ENCODE measurements at places on chromosomes 1 and 21.

DNA sequence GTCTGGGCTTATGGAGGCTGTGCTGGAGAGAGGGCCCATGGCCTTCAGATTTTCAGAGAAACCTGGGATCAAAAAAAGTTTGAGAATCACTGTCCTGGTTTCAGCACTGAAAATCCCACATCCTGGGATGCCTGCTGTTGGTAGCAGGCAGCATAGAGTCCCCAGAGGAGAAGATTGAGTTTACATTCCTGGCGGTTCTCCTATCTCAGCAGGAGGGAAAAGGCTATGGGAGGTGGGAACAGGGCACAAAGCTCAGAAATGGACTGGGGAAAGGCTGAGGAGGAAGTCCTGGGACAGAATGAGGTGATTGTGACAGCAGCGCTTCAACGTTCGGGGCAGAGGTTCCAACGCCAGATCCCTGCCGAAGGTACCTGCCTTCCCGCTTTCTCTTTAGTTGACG is 103.4 kb downstream of the ETS2 start:
- DNase-seq: no peak
- no peaks in the 10 kb centered on the region for H3K36me3 ChIP-seq
- H3K27ac ChIP-seq: no peak overlapping the region
- H3K27me3 ChIP-seq: peaks cover 9% of the 10 kb centered on the region
- no peak overlapping the region for H3K4me3 ChIP-seq

- H3K27me3 ChIP-seq: no peaks in the 10 kb centered on the region
- peak; percentile 26 for DNase-seq
- H3K4me1 ChIP-seq: peaks cover 41% of the 10 kb centered on the region
- no peaks in the 10 kb centered on the region for H3K36me3 ChIP-seq
- peak overlapping the region; percentile 63 for H3K27ac ChIP-seq
Measured at GRCh38 chr1:111720274-111720976, 18.8 kb downstream of the INKA2 start.

DNA sequence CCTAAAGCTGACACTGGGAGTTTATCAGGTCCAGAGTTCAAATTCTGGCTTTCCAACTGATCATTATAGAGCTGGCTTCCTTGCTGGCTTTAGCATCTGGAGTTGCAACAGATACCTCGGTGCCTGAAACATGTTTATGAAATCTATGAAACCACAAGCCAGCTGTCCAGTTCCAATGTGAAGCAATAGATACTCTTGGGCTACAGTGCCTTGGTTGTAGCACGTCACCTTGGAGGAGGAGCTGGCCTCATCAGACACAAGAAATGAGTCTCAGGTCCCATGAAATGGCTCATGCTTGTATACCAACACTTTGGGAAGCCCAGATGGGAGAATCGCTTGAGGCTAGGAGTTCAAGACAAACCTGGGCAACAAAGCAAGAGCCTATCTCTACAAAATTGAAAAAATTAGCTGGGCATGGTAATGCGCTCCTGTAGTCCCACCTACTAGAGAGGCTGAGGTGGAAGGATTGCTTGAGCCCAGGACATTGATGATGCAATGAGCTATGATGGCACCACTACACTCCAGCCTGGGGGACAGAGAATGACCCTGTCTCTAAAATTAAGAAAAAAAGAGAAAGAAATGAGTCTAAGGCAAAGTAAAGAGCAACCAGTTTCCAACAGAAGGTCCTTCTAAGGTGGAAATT is 132.5 kb upstream of the ZNF648 start:
- H3K27me3 ChIP-seq: no peaks in the 10 kb centered on the region
- H3K4me3 ChIP-seq: no peak overlapping the region
- no peak for DNase-seq
- H3K4me1 ChIP-seq: no peaks in the 10 kb centered on the region
- H3K36me3 ChIP-seq: no peaks in the 10 kb centered on the region

DNA sequence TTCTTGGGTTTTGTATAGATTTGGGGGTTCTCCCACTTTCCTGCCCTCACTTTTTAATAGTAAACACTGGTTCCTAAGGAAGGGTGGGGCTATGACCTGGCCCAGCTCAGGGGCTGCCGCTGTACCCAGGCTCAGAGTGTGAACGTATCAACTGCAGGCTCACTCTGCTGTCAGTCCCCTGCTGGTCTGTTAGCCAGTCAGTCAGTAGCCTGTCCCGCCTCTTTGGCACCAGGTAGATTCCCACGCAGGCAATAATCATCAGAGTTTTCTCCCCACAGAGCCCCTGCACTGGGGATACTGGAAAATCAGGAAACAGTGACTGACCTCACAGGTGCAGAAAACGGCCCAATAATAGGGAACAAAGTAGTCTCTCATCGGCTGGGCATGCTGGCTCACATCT is 15.0 kb upstream of the ALPL start:
- H3K4me1 ChIP-seq: no peaks in the 10 kb centered on the region
- no peaks in the 10 kb centered on the region for H3K27me3 ChIP-seq
- H3K36me3 ChIP-seq: no peaks in the 10 kb centered on the region
- H3K27ac ChIP-seq: no peak overlapping the region
- no peak for DNase-seq
